Stimulated activated CD4-positive, alpha-beta T cell treated with anti-CD3 and anti-CD28 coated beads, Interleukin-1b, Interleukin-23, amount 100 ng/mL, for 48 hours (primary cell): ENCODE measurements at places on chromosomes 13 and 19.

DNA sequence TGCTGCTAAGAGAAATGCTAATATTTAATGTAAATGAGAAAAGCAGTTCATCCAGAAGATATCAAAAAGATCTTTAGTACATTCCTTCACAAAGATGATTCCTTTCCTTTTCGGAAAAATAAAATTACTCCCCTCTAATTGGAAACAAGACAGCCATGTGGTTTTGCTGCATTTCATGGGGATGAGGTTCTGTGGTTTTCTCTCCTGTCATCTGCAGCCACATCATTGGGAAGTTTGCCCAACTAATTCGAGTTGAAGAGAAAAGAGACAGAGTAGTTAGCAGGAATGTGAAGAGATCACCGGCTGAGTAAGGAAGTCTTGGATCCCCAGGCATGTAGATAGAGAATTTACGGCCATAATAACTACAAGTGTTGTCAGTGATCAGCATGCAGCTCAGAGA lies 122.1 kb downstream of the CYSLTR2 start:
- no peak for DNase-seq

DNA sequence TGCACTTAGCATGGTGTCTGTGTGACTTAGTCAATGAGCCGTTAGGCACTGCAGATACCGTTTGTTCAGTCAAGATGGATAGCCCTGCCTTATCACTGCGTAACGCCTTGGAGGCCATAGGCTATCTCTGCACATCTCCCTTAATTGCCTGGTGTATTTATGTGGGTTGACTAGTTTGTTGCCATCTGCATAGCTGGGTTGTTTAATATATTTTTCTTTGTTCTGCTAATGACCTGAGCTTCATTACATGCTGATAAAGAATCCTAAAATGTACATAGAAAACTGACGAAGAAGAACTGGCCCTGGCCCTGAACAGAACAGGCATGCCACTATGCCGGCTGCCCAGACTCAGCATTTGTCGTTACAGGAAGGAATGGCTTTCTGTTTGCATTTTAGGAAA lies 297.8 kb downstream of the SHISA2 start:
- no peak for DNase-seq

- no peak for DNase-seq
These were observed 81.8 kb downstream of the SPRY2 start for GRCh38 chr13:80259159-80259558.

- DNase-seq = no peak
These were observed 2.8 kb downstream of the ZNF536 start for GRCh38 chr19:30374865-30375552.

GRCh38 chr19:18501832-18502231 lies 20.0 kb downstream of the ELL start:
- DNase-seq = no peak

GRCh38 chr19:46283771-46284170 lies 13.1 kb upstream of the HIF3A start:
- no peak for DNase-seq

DNA sequence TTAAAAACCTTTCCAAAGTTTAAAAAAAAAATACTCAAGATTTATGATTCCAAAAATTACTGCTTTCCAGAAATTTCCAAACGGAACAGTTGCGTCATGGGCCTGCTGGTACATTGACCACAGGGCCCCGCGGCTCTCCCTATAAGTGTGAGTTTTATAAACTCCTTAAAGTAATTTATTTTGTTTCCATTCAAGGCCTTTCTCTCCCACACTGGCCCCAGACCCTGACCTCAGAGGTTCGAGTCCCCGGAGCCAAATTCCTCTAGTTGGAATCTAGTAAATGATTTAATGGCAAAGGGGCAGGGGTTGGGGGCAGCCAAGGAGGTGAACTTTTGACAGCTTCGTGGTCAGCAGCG lies 97.5 kb downstream of the INSR start:
- DNase-seq = no peak

DNA sequence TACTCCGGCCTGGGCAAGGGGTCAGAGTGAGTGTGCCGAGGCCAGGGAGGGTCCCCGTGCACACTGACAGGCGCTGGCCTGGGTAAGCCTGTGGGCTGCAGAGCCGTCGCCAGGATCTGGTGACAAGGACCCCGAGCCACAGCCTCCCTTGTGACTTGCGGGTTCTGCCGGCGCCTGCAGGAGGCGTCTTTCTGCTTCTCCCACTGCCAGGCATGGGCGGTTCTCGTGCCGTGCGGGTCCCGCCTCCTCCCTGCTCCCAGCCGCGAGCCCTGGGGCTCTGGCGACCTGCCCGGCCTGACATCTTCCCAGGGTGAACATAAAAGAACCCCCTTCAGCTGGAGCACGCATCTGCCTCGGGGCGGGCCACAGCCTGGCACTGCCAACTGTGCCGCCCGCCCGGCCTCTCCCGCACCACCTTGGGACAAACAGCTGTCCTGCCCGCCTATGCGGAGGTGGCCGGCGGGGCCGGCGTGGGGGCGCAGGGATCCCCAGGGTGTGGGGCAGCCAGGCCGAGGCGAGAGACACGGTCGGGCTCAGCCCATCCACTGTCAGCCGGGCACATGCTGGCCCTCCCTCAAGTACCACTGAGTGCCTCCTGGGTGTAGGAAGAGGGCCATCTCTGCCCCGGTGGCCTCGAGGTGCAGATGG lies 1.5 kb upstream of the HCN2 start:
- DNase-seq = peak; percentile 78

GRCh38 chr19:49097453-49098288 lies 12.4 kb downstream of the SNRNP70 start:
- peak; percentile 75 for DNase-seq

DNA sequence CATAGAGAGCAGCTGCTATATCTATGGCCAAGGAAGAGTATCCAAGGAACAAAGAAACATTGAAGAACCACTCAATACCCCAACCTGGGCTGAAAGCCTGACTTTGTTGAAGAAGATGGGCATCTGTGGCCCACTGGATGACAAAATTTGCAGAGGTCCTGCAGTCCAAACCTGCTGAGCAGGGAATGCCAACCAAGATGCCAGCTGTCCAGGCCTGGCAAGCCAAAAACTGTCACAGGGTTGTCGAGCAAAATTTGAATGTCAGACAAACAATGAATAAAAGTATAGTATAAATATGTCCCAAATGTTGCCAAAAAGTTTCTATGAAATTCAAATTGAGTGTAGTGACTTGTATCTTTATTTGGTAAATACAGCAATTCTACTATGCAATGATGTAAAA lies 1040.2 kb downstream of the PCDH9 start:
- no peak for DNase-seq
